Natural killer cell treated with Interleukin-12 subunit alpha and Interleukin-12 subunit beta and Interleukin-15 and Interleukin-18, amount 100 ng/mL, for 72 hours (primary cell): ENCODE measurements at places on chromosomes 5 and 9.

DNA sequence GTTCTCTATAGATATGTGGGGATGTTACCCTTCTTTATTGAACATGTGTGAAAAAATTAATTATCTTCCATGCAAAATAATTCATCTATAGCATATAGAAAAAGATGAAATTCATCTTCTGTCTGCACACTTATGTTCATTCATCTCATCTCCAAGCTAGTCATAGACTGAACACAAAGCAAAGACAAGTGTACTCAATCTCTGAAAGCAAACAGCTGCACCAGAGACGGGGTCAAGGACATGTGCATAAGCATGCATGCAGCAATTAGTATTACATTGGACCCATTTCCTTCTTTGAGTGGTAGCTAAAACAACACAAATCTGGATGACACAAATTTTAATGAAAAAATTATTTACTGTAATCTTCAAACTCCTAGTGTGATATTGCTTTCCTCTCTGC is 547.0 kb upstream of the COX7C start:
- no peak for DNase-seq

- no peak for DNase-seq
Measured at GRCh38 chr5:95669540-95669939, 13.3 kb downstream of the SPATA9 start.

DNA sequence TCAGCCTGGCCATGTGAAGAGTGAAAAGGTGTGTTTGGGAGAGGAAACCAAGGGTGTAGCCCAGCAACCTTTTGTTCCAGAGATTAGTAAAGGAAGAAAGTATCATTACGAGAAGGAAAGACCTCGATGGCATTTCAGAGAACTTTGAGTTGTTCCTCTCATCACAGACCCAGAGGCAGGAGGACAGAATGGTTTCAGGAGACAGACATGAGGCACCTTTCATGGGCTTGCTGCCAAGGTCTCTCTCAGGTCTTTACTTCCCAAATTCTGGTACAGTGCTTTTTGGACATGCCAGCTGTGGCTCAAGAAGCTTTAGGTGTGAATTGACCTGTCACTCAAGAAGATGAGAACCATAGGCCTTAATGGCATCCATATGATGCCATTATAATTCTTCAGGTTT is 2.8 kb upstream of the MCC start:
- DNase-seq = no peak

DNA sequence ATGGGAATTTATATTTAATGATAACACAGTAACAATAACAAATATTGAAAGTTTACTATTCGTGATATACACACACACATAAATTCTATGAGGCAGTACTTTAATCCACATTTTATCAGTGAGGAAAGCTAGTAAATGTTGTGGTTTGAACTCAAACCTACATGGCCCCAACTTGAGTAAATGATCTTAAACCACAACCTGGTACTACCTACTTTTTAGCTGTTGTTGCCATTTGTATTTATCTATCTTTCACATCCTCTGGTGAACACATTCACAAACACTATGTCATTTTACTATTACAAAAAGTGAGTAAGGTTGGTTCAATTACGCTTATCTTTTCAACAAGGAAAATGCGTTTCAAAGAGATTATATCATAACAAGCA is 186.1 kb downstream of the SMC2 start:
- no peak for DNase-seq

- DNase-seq = no peak
Measured at GRCh38 chr5:173239233-173239593, 4.2 kb upstream of the NKX2-5 start.

DNA sequence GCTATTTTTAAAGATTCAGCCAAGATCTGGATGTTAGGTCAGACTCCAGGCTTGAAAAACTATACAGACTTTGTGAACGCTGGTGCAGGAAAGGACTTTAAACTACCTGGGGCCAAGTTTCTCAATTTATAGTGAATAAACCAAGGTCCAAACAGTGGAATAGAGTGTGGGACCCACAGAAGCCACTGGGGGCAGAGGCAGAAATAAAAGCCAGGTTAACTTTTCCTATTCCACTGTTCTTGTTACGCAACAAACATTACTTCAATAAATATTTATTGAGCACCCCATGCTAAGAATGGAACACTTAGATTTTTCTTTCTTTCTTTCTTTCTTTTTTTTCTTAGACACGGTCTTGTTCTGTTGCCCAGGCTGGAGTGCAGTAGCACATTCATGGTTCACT is 11.0 kb upstream of the HAVCR1 start:
- DNase-seq = no peak

DNA sequence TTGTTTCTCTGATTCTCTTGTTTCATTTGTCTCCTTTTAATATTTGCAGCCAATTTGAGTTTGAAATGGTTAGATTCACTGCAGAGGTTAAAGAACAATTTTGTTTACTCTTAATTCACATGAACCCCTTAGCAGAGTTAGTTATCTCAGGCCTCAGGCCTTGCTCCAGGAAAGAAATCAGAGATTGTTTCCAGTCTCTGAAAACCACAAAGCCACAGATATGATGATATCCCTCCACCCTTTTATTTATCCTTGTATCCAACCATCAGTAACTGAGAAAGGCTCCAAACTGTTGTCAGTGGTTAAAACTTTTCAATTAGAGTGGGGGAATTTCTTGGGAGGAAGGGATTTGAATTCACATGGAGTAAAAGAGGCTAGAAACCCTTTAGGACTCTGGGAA is 406.0 kb upstream of the DMAC1 start:
- no peak for DNase-seq

DNA sequence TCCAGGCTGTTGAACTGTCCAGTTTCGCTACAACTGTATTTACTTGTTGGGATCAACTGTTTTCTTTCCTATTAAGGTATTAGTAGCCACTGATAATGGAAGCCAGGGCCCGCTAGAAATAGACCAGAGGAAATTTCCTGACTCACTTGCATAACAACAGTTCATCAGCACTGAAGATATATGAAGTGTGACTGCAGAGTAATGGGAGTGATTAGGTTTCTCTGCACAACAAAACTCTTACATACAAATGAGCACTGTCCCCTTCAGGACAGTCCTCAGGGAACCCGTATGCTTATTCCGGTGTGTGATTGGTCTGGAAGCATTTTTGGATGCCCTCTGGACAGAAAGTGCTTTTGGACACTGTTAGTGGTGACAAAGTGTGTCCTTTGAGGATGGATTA is 55.3 kb downstream of the LIX1 start:
- DNase-seq = no peak

- DNase-seq = no peak
Measured at GRCh38 chr9:136939996-136940525, 4.5 kb downstream of the FBXW5 start.

DNA sequence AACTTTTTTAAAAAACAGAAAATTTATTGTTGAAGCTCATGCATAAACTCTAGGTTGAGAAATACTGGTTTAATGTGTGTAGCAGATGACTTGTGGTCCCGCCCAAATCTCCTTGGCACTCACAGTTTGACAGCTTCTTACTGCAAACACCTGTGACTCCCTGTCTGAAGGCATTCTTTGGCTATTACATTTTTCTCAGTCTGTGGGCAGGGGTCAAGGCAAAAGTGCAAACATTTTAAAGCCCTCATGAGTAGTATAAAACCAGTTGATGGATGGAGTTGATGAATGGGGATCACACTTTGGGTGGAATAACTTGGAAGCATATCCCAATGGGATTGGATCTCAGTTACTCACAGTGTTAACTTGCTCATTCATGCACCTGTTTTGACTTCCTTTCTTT is 1007.0 kb upstream of the NUDT12 start:
- DNase-seq = no peak

DNA sequence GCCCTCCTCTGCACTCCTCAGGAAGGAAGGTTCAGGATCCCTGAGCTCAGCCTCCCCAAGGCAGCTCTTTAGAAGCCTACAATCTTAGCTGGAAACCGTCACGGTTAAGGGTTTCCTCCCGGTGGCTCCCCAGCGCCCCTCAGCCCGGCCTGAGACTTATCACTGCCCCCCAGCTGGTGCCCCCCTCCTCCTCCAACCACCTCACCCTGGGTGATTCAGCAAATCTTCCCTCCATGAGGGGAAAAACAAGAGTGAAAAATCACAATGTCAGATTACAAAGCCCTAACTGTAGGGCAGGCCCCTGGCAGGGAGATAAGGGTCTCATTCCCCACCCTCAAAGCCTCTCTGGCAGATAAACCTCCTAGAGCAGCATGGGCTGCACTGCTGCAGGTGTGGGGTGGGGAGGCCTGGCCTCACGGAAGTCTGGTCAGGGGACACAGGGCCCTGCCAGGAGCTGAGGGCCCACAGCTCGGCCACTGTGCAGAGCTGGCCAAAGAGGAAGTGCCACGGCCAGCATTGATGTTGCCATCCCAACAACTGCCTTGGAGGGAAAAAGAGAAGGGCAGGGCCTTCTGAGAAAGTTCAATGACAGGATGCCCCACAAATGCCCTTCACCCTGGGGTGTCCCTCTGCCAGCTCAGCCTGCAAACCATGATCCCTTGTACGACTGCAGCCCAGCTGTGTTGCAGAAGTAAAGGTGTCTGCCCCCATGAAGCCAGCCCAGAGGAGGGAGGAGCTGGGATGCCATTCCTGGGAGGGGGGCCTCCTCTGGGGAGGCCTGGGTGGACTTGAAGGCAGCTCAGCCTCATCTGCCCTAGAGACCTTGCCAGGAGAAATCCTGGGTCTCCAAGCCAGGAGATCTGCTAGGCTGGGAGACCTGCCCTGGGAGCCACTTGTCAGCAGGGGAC is 25.9 kb downstream of the GFI1B start:
- no peak for DNase-seq

DNA sequence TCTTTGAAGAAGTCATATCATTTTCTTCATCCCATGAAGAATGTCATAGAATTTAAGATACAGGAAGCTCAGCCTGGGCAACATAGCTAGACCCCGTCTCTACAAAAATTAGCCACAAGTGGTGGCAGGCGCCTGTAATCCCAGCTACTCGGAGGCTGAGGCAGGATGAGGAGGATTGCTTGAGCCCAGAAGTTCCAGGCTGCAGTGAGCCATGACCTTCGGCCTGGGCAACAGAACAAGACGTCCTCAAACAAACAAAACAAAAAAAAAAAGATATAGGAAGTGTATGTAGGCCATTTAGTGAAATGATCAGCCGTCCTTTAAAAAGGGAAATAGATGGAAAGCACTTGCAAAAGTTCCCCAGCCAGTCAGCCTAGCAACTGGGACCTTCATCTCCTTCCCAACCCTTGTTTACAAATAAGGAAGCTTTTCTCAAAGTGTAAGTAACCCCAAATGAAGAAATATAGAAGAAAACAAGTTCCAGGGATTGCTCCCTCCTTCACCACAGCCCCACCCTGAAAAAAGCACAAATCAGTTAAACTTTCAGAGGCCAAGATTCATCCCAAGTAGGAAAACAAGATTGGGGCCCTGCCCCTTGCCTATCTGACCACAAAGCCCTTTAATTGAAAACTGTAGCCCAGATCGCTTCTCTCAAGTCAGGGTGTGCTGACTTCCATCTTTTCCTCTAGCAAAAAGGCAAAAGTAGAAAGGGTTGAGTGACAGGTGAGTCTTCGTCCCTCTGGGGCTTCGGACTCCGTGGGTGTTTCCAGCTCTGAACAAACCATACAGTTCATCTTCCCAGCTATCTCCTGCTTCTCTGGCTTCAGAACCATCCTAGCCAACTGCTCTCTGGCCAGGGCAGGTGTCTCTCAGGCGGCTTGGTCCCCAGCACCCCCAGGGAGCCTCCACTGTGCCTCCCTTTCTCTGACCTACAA is 1.2 kb downstream of the SLC31A2 start:
- DNase-seq = no peak

- no peak for DNase-seq
Measured at GRCh38 chr9:128333451-128333869, 6.9 kb upstream of the SLC27A4 start.

GRCh38 chr5:143471041-143471509 is 67.6 kb upstream of the NR3C1 start:
- DNase-seq = no peak

- DNase-seq = no peak
Measured at GRCh38 chr9:4262735-4263141, 37.1 kb downstream of the GLIS3 start.

DNA sequence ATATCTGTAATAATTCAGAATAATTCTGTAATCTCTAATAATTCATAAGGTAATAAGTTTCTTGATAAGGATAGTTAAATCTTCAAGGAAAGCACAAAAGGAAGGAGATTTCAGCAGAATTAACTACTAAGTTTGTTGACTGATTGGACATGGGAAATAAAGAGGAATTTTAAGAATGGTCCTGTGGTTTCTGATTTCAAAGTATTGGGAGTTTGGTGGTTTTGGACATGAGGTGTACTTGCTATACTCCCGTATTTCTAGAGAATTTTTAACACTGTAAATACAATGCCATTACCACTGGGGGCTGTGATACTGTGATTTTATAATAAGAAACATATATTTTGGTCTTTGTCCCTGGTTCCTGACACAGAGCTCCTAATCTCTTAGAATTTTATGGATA is 123.9 kb downstream of the UNC13B start:
- DNase-seq = no peak

- no peak for DNase-seq
Measured at GRCh38 chr9:29389421-29389820, 1816.1 kb upstream of the C9orf72 start.

- no peak for DNase-seq
Measured at GRCh38 chr9:76530458-76531110, 71.6 kb downstream of the GCNT1 start.

DNA sequence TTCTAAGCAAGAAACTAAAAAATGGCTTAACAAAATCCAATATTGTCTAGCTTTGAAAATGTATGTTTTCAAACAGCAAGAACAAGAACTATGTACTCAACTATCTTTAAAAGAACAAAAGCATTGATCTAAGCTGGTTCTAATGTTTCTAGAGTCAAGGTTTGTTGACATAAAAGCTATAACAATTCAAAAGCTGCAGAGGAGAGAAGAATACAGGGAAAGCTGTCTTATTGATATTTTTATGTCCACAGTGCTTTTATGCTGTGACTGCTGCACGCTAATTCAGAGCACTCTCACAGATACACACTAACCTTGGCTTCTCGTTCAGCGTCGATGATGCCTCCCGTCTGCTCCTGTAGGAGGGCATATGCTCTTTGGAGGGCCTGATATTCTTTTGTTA is 129.5 kb upstream of the DPYSL3 start:
- no peak for DNase-seq

DNA sequence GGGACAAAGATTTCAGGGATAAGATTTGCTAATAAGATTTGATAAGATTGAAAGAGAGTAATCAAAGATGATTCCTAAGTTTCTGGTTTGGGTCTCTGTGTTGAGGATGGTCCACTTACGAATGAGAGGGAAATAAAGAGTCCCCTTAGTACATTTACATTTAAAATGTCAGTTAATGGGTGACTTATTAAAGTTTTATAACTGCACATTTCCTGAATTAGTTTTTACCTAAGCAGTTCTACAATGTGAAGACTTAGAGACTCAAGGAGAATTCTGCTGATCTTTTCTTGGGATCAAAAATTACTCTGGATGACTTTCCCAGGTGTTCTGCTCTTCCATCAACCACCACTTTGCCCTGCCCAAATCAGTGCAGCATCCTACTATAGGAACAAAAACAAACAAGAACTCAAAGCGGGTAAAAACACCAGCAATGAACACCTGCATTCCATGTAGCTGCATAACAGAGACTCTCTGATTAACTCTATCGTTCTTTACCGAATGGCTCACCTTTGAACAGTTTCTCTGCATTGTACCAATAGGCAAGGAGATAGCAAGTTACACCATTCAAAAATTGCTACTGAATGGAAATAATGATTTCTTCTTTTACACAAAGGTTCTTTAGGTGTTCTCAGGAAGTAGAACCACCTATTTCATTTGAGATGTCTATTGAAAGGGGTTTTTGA is 65.3 kb downstream of the PRLR start:
- DNase-seq = no peak
